ENCODE measurements at places on chromosomes 7 and 10. TPM values are rescaled to one million over a fixed set of nuclear protein-coding genes. Genes with fewer than 3 reads are reported as not detected.
A peak's percentile ranks its signal among the peaks of the same experiment; 100 is the strongest.

DNA sequence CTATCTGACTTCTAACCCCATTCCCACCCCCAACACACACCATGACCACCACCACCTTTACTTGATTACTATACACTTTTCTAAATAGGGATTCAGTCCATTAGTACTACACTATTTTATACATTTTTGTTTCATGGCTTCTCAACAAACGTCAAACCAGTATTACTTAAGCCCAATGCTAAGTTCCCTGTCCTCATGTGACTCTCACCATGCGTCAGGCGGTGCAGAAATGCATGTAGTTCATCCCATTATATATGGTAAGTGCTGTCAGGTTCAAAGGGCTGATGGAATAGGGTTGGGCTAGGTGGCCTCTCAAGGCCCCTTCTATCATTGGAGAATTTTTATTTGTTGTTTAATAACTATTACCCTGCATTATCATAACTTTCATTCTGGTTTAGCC lies 19.5 kb upstream of the VPS41 start:
- no peak for DNase-seq

DNA sequence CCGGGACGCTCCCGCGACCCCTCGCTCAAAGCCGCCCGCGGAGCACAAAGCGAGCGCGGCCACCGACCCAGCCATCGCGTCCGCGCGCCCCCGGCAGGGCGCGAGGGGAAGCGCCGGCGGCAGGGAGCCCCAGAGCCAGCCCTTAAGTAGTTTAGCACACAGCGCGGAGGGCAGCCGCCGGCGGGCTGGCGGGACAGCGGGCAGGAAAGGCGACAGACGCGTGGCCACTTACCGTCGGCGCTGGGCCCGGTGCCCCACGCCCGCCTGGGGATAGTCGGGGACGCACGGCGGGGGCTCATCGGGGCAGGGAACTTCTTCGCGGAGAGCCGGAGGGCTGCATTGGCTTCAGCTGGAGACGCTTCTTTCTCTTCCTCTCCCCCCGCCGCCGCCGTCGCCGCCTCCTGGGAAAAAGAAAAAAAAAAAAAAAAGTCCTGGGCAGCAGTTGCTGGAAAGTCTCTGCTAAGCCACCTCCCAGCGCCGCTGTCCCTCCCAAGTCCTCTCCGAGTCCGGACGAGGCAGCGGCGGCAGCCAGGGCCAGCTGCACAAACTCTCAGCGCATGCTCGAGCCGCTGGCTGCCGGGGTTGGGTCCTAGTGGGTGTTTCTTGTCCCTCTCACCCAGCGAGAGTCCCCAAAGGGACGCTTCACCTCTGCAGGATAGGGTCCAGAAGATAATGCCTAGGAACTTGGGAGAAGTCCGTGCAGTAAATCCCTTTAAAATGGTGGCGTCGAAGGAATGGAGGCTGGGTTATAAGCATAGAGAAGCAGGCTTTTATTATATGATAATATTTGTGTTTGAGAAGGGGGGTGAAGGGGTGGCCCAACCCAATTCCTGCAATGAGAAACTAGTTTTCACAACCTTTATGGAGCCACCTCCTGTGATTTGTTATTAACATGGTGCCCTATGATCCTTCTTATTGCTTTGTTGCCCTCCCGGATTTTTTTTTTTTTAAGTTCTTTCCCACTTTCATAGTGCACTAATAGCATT lies at the start of gene TSPAN12:
Gene TSPAN12, minus strand, starts transcription at position 557 of the 986 bp plus-strand sequence. CDS start 1,381 bp downstream, outside the sequence.
- DNase-seq = peak; percentile 88

DNA sequence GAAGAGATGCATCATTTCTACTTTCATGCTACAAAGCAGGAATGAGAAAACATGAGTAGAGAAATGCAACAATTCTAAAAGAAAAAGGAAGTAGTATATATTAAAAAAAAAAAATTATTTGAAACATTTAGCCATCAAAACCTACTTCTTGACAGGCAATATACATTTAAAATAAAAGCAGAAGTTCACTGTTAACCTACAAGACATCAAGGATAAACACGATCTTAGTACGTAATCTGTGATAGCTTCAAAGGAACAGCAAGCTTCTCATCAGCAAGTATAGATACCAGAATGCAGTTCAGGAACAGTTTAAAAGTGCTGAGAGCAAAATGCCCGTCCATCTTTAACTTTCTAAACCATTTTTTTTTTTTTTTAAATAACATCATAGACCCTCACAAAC lies 36.9 kb downstream of the MALSU1 start:
- no peak for DNase-seq

RAPGEF5 gene
- polyA plus RNA-seq = 72.8 TPM

DNA sequence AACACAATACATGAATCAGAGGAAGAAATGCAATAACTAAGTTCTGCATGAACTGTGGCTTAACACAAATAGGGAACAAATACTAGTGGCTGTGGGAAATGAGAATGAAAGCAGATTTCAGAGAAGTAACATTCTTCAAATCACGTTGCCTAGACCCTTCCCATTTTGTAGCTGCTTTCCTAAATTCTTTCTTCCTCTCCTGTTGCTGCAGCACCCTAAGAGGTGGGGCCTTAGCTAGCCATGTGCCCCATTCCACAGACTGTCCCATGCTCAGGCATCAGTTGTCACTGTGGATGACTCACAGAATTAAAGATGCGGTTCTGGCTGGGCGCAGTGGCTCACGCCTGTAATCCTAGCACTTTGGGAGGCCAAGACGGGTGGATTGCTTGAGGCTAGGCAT lies 704.7 kb upstream of the C7orf33 start:
- no peak for DNase-seq

HYAL4 gene
- 0.93 TPM for polyA plus RNA-seq

DNA sequence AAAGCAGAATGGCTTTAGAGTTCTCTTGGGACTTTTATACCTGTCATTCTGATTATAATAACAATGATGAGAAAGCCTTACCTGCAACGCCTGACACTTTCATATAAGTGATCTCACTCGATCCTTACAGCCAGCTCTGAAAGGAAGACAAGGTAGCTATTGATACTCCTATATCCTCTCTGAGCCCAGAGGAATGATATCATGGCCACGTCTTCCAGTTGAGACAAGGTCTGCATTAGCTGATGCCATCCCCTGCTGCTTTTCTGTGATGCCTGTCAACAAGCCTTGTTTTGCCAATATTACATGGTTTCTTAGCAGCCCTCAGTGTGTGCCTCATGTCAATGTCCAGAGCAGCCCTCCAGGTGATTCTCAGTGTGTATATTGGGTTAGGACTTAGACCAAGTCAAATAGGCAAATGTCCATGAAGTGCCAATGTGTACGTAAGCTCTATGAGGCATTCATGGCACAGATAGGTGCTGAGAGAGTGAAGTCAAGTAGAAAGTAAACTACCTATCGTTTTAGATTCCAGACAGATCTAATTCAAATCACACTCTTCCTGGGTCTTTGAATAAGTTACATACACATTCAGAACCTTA lies 405.9 kb downstream of the ADRA2A start:
- no peak for DNase-seq

- no peak for DNase-seq
These were observed 57.6 kb downstream of the SNX10 start for GRCh38 chr7:26349005-26349915.

- no peak for DNase-seq
These were observed 175.5 kb upstream of the KLF6 start for GRCh38 chr10:3960496-3960895.

DNA sequence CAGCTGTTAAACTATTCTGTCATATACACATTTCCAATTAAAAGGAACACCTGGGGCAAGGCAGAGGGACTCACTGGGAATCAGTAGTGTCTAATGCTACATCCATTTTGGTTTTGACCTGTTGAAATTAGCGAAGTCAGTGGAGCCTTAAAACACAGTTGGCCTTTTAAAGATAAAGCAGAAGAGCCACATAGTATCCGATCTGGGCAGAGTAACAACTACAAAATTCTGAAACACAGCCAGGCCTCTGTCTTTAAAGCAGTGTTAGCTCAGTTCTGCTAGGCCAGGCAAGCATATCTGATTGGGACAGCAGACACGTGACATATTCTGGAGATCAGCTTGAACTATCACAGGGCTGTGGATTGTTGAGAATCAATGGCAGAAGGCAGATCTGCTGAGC lies 117.5 kb upstream of the WNT16 start:
- DNase-seq = no peak

- no peak for DNase-seq
These were observed 151.3 kb upstream of the RSU1 start for GRCh38 chr10:16968416-16969041.

DNA sequence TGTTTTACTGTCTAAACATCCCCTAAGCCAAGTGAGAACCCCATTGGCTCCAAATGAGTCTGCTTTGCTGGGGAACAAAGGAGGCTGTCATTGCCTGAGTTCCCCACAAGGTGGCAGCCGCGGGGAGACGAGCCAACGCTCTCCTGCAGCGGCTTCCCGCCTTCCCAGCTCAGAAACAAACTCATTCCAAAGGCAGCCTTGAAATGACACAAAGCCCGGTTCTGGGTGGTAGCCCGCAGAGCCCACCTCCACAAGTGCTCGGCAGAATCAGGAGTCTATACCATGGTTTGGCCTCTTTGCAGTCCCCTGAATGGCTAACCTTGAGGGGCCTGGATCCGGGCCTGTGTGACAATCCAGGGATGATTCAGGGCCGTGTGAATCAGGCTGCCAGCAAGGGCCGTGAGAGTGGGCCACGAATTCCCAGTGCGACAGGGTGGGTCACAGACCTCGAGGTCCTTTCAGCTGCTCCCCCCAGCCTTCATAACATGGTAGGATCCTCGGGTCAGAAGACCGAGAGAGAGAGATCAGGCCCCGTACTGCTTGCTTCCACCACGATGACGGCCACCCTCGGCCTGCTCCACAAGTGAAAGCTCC lies 79.7 kb downstream of the DLG5 start:
- peak; percentile 68 for DNase-seq

DNA sequence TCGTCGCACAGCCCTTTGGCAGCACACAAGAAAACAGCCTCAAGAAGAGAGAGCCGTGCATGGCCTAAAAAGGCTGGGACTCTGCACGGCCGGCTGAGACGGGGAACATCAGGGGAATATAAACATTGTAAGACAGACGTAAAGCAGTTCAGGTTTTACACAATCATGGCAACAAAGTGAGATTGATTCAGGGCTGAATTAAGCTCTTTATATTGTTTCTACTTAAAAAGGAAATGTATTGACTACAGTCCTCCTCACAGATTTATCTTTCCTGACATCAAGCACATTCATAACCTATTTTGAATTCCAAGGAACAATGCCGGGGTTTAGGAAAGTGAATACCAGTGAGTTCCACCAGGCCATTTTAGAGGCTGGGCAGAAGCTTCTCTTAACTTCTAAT lies 25.2 kb downstream of the SORBS1 start:
- DNase-seq = peak; percentile 50

DNA sequence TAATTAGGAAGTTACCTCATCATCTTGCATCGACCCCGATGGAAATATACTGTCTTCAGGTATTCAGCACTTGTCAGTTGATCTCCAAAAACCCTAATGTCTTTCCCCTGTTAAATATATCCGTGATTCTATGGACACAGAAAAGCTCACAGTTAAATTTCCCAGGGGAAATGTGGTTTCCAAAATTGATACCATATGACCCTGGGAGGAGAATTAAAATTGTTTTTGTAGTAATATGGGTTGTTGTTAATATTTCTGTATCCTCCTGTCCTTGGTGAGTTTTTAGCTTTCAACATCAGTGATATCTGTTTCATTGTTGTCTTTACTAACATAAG lies 132.1 kb downstream of the CELF2 start:
- DNase-seq = no peak

- no peak for DNase-seq
These were observed 42.6 kb upstream of the GSAP start for GRCh38 chr7:77458786-77459185.

DNA sequence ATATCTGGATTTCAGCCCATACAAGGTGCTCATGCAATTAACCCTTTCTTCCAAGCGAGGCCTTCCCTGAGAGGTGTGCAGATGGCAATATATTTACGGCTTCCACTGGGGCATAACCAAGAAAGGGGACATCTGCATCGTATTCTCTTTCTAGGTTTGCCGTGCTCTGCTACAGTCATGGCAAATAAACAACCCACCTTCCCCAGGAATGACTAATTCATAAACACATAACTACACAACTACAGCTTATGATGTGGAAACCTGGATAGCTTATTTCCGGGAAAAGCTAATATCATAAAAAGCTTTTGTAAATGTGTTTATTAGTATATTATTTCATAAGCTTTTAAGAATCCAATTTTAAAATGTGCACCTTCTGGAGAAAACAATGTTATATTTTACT lies 120.0 kb downstream of the CAMK1D start:
- no peak for DNase-seq

GRCh38 chr10:27687326-27687725 lies 58.3 kb downstream of the MKX start:
- no peak for DNase-seq

DNA sequence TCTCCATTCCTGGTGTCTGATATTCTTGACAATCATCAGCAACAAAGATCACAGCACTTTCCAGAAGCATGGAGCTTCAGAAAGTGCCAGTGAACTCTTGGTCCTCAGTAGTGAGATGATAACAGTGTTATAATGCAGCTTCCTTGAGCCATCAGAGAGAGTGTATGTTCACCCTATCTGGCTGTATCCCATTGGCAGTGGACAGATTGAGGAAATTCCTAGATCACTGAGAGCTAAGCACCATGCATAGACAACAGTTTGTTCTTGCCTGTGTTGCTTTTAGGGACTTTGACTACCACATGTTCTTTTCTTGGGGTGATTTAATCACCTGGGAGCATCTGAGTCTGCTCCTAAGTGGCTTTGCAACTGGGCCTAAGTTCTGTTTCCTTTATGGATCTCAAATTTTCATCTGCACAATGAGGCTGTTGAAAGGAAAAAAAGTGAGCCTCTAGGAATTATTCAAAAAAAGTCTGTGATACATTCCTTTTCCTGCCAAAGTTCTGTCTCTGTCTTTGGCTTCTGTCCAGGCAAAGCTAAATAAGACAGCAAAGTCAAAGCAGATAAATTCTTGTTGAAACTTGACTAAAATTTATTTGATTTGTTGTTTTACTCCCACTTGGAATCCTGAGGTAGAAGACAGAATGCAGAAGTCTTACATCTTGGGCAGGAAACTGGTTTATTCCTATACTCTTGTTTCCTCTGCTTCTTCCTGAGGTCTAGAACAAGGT lies 14.5 kb upstream of the ZNF282 start:
- no peak for DNase-seq

DNA sequence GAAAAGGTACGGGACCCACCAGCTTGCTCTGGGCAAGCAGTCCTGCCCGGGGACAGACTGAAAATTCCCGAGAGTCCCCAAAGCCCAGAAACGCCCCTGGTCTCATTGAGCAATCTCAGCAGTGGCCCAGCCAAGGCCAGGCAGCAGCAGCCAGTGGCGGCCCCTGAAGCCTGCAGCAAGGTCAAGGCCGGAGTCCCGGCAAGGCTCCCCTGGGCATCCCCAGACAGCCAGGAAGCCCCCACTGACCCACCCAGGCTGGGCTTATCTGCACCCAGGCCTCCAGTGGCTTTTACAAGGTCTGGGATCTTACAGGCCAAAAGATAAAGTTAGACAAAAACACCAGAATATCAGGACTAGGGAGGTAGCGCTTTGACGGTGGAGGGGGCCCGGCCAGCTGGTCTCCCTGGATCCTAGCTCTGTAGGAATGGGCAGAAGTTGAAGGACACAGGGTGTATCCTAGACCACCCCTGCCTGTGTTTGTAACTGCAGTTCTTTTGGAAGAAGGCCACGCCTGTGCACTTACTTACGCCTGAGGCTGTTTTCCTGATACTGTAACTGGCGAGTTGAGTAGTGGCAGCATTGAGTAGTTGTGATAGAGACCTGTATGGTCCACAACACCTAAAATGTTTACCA lies 130.5 kb upstream of the NPS start:
- DNase-seq = no peak

GRCh38 chr7:151057506-151057988 lies at the start of gene CDK5:
TSS of gene CDK5 (minus strand) at chr7:151057897. CDS start at chr7:151057848, 49 bp downstream.
- DNase-seq = no peak

BTBD16 gene
- 0.44 TPM for polyA plus RNA-seq
